AG04450 (cell line): ENCODE measurements at places on chromosomes 7 and 10.

- no peak for DNase-seq
Observed at GRCh38 chr7:81260152-81260551, 341.3 kb upstream of the SEMA3C start.

- DNase-seq, result no peak
Observed at GRCh38 chr7:129367700-129368388, 66.4 kb upstream of the STRIP2 start.

GRCh38 chr10:60521974-60522405 is 132.3 kb upstream of the ANK3 start:
- DNase-seq, result no peak

DNA sequence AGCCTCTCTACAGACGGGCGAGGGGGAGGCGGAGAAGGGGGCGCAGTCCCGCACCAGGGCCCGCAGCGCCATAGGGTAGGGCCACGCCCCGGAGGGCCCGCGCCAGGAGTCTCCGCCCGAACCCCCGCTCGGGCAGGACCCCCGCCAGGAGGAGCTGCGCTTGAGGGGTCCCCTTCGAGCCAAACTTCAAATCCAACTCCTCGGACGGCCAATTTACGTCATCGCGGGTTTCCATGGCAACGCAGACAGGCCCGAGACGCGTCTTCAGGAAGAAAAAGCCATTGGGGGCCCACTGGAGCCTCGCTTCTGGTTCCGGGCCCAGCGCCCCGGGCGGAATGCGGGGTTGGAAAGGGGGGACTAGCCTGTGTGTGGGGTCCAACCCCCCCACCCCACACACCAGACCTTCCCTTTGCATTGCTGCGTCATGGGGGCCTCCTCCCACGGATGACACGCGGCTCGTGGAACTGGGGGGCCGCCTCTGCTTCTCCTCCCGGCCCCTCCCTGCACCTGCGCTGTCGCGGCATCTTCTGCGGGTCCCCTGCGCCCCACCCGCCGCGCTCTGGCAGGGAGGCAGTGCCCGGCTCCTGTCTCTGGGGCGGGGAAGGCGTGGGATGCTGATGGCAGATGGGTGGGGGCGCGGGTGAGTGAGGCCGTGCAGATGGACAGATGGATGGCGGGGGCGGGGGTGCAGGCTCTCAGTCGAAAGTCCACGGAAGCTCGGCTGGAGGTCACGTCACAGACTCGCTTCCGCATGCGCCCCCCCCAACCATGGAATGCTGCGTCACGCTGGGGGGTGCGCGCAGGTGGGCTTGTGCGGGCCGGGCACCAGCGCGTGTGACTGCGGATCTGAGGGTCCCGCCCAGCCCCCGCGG is 1.2 kb downstream of the CALY start:
- DNase-seq, result no peak

DNA sequence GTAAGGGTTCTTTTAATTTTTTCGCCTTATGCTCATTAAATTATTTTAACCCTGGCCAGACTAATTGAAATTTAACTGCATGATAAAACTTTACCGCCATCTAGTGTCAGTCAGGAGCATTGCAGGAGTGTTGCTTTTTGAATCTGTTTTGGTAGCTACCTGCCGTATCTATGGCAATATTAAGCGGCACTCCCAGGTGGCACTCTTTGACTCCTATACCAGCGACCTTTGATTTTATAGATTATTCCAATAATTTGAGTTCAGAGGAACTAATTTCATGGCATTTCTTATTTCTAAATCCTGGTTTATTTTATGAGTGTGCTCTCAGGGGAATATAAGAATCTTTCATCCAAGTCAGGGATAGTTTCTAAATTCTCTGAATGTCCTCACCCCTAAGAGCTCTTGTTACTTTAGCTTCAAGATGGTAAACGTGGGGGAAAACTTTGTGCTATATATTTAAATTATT is 198.9 kb downstream of the REEP3 start:
- DNase-seq, result no peak

GRCh38 chr10:19904202-19904661 is 88.0 kb downstream of the PLXDC2 start:
- no peak for DNase-seq

DNA sequence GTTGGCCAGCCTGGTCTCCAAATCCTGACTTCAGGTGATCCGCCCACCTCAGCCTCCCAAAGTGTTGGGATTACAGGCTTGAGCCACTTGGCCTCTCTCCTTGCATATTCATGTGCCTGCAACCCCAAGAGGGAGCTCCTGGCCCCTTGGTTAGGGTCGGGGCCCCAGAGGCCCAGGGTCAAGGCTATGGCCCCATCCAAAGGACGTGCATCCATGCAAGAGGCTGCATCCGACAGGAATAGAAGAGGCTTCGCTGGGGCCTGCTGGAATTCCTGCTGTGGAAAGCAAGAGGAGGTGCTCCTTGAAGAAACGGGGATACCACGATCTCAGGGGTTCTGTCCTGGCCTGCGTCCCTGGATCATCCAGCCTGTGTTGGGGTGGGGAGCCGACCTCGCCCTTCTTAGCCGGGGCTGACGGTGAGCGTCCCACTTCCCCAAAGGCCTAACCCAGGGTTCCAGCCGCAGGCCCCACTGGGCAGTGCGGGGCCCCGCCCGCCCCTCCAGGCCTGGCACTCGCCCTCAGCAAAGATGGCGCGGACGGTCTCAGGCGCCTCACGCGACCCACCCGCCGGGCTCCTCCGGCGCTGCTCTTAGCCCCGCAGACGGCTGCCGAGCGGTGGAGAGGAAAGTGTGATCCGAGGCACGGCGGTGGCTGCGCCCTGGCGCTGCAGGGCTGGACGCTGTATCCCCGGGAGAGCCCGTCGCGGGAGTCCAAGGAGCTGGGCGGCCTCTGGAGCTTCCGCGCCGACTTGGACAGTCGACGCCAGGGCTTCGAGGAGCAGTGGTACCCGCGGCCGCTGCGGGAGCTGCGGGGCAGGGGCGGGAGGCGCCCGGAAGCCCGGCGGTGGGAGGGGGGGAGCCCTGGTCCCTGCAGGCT is 54.7 kb downstream of the ZNF727 start:
- DNase-seq, result no peak

GRCh38 chr7:37448636-37449361 is at the start of gene ELMO1:
Gene ELMO1 (minus strand): TSS chr7:37448864. CDS start chr7:37342690, 106,174 bp downstream.
- no peak for DNase-seq

DNA sequence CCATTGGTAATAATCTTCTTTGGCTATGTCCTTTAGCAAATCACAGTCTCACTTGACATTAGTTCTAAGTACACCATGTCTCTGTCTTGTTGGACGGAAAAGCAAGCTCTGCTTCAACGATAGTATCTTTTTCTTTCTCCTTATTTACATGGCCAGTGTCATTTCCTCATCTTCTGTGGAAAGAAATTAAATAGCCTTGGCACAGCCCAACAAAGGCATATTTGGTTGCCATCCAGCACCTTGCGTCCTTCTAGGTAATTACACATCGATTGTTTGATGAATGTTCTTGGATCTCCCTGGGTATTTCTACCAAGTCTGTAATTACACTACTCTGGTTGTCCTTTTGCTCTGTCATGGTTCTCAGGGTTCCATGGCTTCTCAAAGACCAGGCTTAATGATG is 183.1 kb downstream of the CHN2 start:
- DNase-seq, result no peak

- no peak for DNase-seq
Observed at GRCh38 chr7:112298543-112299100, 92.1 kb downstream of the ZNF277 start.

DNA sequence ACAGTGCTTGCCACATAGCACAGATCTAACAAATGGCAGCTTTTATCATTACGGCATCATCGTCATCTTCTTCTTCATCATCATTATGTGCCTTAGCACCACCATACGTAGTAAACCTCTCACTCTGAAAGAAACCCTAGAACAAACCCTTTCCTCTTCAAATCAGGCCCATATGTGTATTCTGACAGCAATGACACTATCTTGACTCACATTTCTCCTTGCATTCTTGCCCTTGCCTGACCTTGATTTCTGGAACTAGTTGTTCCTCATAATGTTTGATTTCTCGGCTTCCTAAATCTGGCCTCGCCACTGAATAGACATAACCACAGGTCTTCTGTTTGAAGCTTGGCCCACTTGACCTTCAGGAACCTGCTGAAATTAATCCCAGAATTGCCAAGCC is 115.3 kb downstream of the DGKI start:
- no peak for DNase-seq

GRCh38 chr7:72025381-72025960 is 386.7 kb downstream of the CALN1 start:
- no peak for DNase-seq

DNA sequence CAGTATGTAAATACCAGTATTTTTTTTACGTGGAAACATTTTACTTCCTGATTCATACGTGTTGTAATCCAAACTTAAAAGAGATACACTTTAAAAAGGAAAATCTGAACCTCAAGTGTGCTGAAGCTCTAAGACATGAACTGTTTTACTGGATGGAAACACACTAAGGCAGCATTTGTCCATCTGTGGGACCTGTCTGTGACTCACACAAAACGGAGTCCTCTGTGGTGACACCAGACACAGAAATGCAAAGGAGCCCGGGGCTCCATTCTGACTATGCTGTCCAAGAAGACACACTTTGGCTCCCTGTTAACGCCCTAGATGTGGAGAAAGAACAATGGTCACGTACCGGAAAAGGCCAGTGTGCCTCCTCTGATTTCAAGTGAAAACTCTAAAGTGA is 23.9 kb downstream of the RNF133 start:
- no peak for DNase-seq

DNA sequence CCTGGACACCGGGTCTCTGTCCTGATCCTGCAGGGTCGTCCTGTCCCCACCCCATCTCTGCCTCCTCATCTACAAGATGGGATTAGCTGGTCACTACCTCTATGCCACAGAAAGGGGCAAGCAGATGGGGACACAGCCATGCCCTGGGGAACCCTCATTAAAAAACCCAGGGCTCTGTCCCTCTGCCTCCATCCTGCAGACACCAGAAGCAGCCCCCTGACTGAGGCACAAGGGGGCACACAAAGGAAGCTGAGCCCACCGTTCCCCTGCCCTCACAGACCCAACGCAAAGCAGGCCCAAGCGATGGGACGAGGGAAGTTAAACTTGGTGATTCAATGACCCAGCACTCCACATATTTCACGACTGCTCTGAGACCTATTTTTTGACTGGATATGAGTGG is 142.4 kb downstream of the TCERG1L start:
- DNase-seq, result no peak

- DNase-seq, result no peak
Observed at GRCh38 chr7:1534330-1535099, 4.0 kb downstream of the MAFK start.

GRCh38 chr10:76721891-76722505 is 915.6 kb downstream of the KCNMA1 start:
- DNase-seq, result no peak

- no peak for DNase-seq
Observed at GRCh38 chr10:14276210-14276609, 54.5 kb downstream of the FRMD4A start.

DNA sequence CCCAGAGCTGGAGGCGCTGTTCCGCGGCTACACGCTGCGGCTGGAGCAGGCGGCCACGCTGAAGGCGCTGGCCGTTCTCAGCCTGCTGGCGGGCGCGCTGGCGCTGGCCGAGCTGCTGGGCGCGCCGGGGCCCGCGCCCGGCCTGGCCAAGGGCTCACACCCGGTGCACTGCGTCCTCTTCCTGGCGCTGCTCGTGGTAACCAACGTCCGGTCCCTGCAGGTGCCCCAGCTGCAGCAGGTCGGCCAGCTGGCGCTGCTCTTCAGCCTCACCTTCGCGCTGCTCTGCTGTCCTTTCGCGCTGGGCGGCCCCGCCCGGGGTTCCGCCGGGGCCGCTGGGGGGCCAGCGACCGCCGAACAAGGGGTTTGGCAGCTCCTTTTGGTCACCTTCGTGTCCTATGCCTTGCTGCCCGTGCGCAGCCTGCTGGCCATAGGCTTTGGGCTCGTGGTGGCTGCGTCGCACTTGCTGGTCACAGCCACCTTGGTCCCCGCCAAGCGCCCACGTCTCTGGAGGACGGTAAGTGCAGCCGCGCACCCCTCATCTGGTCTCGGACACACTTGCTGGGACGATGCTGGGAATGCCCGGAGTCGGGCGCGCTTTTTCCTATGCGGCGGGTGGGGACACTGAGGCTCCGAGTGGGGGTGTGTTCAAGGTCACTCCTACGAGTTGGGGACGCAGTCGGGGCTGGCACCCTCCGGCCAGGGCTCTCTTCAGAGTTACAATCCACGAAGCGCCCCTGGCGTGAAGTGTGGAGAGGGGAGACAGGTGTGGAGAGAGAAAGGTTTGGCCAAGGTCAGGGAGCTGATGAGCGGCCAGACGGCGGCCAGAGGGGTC is 717 bp downstream of the ADCY1 start:
- no peak for DNase-seq

GRCh38 chr10:28677888-28678686 is 766 bp downstream of the BAMBI start:
- DNase-seq, result no peak

DNA sequence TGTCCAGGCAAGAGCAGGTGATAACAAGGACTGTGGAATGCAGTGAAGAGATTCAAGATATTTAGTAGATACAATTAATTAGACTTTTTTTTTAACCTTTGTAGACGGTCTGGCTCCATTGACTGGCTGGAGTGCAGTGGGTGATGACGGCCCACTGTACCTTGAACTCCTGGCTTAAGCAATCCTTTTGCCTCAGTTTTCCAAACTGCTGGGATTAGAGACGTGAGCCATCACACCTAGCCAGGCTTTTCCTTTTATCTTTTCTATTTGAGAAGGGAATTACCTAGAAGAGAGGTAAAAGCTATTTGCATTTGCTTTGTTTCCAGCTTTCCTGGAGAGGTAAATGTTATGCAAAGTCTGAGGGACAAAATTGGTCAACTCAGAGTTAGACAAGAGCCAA is 213.0 kb upstream of the MAGI2 start:
- DNase-seq, result no peak

DNA sequence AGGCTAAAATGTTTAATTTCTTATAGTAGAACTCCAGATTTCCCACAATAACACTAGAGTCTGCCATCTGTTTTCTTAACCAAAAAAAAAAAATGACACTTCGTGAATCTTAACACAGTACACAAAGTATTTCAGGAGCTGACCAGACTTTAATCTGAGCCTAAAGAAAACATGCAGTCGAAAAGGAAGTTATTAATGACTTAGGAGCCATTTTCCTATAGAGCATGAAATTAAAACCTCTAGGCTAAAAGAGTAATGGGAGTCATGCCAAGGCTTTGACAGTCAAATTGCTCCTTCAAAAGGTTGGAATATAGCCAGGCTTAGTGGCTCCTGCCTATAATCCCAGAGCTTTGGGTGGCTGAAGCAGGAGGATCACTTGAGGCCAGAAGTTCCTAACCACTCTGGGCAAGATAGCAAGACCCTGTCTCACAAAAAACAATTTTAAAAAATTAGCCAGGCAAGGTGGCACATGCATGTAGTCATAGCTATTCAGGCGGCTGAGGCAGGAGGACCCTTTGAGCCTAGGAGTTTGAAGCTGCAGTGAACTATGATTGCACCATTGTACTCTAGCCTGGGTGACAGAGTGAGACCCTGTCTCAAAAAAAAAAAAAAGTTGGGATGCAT is 13.6 kb downstream of the MICU1 start:
- DNase-seq, result no peak

- DNase-seq, result peak; percentile 36
Observed at GRCh38 chr7:155860840-155861479, 48.7 kb upstream of the SHH start.

- DNase-seq, result no peak
Observed at GRCh38 chr7:15652776-15653290, 33.6 kb downstream of the MEOX2 start.

- DNase-seq, result no peak
Observed at GRCh38 chr7:30206942-30207341, 72.2 kb downstream of the MTURN start.
